ENCODE measurements at places on chromosomes 16 and 17.

DNA sequence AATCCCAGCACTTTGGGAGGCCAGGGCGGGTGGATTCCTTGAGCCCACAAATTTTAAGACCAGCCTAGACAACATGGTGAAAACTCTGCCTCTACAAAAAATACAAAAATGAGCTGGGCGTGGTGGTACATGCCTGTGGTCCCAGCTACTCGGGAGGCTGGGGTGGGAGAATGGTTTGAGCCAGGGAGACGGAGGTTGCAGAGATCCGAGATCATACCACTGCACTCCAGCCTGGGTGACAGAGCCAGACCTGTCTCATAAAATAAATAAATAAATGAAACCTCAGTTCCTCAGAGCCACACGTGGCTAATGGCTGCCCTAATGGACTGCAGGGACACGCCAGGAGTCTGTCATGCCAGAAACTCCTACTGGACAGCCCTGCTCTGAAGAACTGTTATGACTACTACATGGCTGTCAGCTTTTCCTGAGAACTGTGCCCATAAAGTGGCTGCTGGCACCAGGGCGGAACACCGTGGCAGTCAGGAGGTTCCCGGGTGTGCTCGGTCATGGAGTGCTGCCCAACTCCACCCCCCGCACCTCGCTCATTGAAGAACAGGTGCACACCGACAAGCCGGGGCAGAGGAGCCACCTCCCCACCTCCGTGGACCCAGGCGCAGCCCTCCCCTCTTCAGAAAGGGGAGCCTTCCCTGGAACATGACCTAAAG lies 4.3 kb downstream of the TMEM11 start:
- DNase-seq: no peak

DNA sequence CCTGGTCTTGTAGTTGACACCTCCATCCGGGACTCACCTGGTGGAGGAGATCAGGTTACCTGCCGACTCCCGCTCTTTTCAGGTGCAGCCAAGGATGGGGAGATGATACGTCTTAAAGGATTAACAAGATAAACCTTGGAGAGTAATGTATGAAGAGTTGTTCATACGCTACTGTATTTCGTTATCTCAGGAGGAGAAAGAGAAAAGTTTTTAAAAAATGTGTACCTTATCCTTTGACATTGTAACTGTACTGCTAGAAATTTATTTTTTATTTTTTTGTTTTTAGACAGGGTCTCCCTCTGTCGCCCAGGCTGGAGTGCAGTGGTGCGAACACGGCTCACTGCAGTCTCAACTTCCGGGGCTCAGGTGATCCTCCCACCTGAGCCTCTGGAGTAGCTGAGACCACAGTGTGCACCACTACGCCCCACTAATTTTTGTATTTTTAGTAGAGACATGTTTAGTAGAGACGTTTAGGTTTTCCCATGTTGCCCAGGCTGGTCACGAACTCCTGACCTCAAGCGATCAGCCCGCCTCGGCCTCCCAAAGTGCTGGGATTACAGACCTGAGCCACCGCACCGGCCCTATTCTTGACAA lies 764 bp upstream of the SMURF2 start:
- no peak for DNase-seq

- DNase-seq: no peak
These were observed 71.1 kb downstream of the RPH3AL start for GRCh38 chr17:281365-281999.

DNA sequence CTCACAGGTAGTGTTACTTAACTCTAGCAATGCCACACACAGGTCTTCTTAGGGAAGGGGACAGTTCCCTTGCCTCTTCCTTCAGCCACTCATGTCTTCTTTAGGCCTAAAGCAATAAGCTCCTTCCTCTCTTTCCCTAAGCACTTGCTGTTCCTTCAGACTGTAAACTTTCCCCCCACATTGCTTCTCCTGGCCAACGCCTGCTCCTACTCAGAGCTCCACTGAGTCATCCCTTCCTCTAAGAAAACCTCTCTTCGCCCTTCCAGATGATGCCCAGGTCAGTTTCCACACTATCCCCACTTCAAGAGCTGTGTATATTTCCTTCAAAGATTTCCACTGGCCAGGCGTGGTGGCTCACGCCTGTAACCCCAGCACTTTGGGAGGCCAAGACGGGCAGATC lies 12.5 kb upstream of the EPOP start:
- no peak for DNase-seq

- DNase-seq: no peak
These were observed 174.6 kb downstream of the AATF start for GRCh38 chr17:37123386-37123785.

DNA sequence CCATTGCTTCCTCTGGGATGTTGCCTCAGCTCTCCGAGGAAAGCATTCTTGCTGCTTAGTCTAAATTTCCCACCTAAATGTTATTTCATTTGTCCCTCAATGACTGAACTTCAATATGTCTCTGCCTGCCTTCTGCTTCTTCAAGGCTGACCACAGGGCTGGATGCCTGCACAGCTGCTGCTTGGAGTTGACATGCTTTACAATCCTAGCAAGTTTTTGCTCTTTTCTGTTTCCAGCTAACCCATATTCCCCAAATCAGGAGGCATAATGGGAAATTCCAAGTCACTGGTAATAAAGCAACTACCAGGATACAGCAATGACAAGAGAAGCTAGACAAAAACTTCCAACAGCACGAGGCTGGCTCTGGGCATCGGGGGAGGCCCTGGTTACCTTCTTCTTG lies 48.9 kb downstream of the GTF3C1 start:
- no peak for DNase-seq

GRCh38 chr17:50866950-50867362 lies 802 bp upstream of the TOB1 start:
- peak; percentile 74 for DNase-seq

DNA sequence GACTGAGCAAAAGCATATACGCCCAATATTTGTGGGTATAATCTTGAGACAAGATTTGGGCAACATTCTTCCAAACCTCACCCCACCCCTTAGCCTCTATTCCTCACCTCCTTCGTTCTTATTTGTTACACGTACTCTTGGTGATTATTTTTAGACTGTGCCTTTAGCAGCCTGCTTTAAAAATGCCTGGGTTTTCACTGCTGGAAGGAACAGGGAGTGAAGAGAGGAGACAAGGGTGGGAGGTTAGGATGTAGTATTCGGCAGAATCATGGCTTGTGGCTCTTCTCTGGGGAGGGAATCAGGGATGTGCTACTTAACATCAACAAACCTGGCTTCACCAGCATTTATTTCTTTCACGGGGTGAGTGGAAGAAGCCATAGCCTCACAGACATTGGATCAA lies 11.6 kb downstream of the ALKBH5 start:
- no peak for DNase-seq

- no peak for DNase-seq
These were observed 4.6 kb downstream of the PIEZO1 start for GRCh38 chr16:88780142-88781062.

DNA sequence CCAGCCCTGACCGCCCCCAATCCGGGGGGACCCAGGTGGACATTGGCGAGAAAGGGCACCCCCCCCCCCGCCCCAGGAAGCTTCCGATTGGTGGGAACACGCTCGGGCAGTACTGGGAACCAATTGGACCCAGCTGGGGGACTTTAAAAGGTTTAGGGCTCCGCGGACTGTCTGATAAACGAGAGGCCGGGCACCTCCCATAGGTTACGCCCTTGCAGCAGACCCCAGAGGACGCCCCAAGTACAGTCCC lies 245 bp downstream of the TMEM256 start:
- peak; percentile 61 for DNase-seq

GRCh38 chr17:49633250-49633649 lies 44.6 kb downstream of the SPOP start:
- DNase-seq: no peak

- no peak for DNase-seq
These were observed 2.3 kb downstream of the SLFN5 start for GRCh38 chr17:35245196-35245486.

- no peak for DNase-seq
These were observed 451.3 kb downstream of the PMP22 start for GRCh38 chr17:14813649-14814370.

GRCh38 chr16:87551487-87551886 lies 50.8 kb upstream of the JPH3 start:
- DNase-seq: no peak

DNA sequence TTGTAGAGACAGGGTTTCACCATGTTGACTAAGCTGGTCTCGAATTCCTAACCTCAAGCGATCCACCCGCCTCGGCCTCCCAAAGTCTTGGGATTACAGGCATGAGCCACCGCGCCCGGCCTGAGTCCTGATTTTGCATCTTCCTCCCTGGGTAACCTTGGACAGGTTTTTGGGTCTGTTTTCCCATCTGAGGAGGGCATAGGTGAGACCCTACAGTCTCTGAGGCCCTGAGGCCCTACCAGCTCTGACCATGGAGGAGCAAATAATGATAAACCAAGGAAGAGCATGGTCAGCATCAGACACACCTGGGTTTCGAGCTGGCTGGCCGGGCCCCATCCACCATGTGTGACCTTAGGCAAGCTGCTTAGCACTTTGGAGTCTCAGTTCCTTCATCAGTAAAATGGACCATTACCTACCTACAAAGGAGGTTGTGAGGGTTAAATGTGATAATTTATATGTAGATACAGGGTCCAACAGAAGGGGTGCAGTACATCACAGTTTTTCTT lies 1.2 kb upstream of the NCBP3 start:
- DNase-seq: no peak

- no peak for DNase-seq
These were observed 7.1 kb downstream of the ASB16 start for GRCh38 chr17:44177640-44178039.

DNA sequence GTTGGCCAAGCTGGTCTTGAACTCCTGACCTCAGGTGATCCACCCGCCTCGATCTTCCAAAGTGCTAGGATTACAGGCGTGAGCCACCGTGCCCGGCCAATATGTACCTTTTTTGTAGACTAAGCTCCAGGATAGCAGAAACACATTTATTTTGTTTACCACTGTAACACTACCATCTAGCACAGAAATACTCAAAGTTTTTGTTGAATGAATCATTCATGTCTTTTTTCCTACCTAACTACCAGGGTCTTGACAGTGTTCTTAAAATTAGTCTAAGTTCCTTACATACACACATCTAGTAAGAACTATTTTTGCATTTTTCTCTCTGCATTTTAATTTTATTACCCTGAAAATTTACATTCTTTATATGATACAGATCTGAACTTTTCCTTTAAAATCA lies 44.4 kb downstream of the AKAP10 start:
- DNase-seq: no peak

DNA sequence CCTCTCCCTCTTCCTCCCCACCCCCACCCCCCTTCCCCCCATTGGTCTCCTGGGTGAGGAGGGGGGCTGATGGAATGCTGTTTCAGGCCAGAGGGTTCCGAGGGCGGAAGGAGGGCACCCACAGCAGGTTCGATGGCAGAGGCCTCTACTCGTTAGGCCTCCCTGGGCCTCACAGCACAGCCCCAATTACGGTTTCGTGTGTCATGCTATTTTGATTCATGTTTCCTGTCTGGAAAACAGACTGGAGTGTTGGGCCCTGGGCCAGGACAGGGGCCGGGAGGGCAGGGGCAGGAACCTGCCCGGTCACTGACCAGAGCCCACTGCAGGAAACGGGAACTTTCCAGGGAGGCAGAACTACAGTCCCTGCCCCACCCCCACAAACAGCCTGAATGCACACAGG lies 138.2 kb downstream of the C16orf95 start:
- DNase-seq: no peak

DNA sequence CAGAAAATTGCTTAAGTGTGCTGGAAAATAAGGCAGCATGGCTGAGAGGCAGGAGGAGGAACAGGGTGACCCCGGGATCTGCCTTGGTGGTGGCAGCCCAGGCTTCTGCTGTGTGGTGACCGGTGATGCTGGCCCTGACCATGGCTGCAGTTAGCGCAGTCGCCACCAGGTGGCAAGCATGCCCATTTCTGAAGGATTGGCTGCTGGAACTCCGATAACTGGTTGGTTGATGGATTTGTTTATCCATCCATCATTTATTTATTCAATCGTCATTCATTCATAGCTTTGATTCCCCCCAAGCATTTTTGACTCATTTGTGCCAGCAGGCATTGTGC lies 29.1 kb upstream of the ITGA3 start:
- peak; percentile 9 for DNase-seq

- DNase-seq: no peak
These were observed 83.0 kb downstream of the CMIP start for GRCh38 chr16:81527477-81528178.

DNA sequence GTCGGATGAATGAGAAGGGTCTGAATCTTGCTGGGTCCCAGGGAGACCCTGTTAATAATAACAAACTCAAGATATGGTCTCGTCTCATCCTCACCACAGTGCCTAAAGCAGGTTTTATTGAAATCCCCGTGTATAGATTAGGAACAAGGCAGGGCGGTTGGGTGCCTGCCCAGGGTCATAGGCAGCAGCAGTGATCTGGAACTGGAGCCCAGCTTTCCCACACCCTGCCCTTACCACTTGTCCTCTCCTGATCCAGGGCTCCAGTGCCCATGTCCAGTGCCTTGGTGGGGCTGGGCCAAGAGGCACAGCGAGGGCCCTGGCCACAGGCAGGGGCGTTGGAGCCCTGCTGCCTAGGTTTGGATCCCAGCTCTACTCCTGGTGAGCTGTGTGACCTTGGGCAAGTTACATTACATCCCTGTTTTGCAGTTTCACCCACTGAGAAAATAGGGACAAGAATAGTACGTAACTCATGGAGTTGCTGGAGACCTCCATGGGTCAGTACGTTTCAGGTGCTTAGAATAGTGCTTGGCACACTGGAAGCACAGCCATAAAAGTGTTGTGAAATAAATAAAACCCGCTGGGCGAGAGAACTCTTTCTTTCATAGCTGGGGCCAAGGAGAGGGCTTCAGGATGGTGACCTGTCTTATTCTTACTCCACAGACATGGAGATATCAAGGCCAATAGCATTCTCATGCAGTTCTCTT lies 13.9 kb downstream of the SOCS3 start:
- DNase-seq: no peak

GRCh38 chr17:48012151-48012520 lies 25.5 kb downstream of the COPZ2 start:
- peak; percentile 87 for DNase-seq

DNA sequence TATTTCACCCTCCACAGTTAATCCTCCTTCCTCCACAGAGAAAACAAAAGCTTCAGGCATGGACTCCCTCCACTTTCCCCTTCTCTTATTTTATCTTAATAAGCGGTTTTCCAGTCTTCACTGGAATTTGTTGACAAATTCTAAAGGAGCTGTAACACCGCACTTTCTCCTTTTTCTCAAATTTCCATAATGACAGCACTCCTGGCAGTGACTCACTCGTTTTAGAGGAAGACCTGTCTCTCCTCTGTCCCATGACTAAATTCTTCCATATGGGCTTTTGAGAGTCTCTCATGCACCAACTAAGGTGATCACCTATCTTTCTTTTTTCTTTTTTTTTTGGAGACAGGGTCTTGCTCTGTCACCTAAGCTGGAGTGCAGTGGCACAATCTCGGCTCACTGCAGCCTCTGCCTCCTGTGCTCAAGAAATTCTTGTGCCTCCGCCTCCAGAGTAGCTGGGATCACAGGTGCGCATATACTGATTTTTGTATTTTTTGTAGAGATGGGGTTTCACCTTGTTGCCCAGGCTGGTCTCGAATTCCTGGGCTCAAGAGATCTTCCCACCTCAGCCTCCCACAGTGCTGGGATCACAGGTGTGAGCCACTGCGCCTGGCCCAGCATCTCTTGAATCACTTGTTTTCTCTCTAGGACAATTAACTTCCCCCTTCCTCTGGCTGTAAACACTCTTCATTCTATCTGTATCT lies 7.7 kb downstream of the ITGAM start:
- no peak for DNase-seq

All from DMS 273 treated with DMSO at 0.1 percent for 48 hours (cell line).